ENCODE measurements at places on chromosomes 7 and 10.

DNA sequence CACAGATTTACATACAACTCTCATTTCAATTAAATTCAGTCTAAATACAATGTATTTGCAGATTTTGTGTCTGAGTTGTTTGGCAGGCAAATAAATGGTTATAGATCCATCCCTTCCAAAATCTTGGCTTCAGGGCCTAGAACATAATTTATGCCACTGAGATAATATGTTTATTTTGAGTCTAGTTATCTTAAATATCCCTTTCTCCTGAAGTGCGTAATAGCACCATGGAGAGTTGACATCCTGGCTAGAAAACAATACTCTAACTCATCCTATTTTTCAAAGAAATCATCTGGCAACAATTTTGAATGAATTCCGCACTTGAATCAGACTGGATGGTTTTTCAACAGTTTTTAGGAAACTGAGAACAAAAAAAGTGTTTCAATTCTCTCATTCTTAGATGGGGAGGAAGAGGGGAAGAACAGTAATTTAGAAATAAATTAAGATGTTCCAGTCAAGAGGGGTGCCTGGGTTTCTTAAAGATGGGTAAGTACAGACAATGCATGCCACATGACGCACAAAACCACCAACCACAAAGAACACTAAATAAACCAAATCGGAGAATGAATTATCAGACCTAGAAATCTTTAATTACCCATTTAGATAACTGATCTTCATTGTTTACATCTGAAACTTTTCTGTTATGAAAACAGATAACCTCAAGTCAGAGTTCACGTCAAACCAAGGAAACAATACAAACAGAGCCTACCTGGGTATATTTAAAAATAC is 228.7 kb upstream of the PTN start:
- DNase-seq = no peak

- no peak for DNase-seq
These were observed 1066.7 kb downstream of the GRM8 start for GRCh38 chr7:126185959-126186580.

DNA sequence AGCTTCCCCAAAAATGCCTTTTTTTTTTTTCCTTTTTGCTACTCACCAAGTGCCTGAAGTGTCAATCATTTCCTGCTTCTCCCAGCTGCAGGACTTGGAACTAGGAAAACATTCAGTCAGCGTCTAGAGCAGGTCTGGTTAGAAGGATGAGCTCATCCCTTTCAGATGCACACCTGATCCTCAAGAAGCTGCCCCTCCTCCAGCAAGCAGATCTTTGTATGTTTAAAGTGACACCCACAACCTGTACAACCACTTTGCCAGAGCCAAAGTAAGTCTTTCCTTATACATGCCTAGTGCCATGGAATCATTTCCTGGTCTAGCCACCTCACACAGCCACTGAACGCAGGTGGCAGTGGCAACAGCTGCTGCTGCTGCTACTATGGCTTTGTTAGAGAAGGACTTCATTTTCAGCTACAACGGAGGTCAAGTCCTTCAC is 10.4 kb upstream of the USP54 start:
- no peak for DNase-seq

GRCh38 chr10:10873915-10874314 is 143.8 kb upstream of the CELF2 start:
- DNase-seq = no peak

GRCh38 chr7:97272237-97272975 is 154.9 kb downstream of the SDHAF3 start:
- DNase-seq = no peak
